Hair follicular keratinocyte (primary cell): ENCODE measurements at places on chromosomes 5 and 9. TPM values are rescaled to one million over a fixed set of nuclear protein-coding genes. Genes with fewer than 3 reads are reported as not detected.

SH2D3C gene
- total RNA-seq = 0.15 and 0.23 TPM in 2 replicates

PAEP gene
- total RNA-seq = not detected in 2 replicates

ACTBL2 gene
- total RNA-seq = 0.04 TPM in 1 of 2 replicates, not detected in the other

C1QTNF3 gene
- 0.16 TPM in 1 of 2 replicates, not detected in the other for total RNA-seq

SLC35D2 gene
- total RNA-seq = 17.2 and 27.0 TPM in 2 replicates

RORB gene
- not detected in 2 replicates for total RNA-seq

ANKRD31 gene
- under 0.01 TPM in 1 of 2 replicates, not detected in the other for total RNA-seq

PDE4D gene
- 2.5 and 3.6 TPM in 2 replicates for total RNA-seq

OR2V2 gene
- not detected in 2 replicates for total RNA-seq

UBQLN1 gene
- total RNA-seq = 81.9 and 91.7 TPM in 2 replicates

ADAMTS12 gene
- total RNA-seq = 0.16 and 0.84 TPM in 2 replicates

PCDH1 gene
- 0.49 and 5.6 TPM in 2 replicates for total RNA-seq

LHX3 gene
- total RNA-seq = not detected in 2 replicates
